Central memory CD4-positive, alpha-beta T cell (primary cell): ENCODE measurements at places on chromosomes 4 and X.
A peak's percentile ranks its signal among the peaks of the same experiment; 100 is the strongest.

- no peak for DNase-seq
These were observed 8.5 kb downstream of the OTUD4 start for GRCh38 chr4:145171911-145172310.

DNA sequence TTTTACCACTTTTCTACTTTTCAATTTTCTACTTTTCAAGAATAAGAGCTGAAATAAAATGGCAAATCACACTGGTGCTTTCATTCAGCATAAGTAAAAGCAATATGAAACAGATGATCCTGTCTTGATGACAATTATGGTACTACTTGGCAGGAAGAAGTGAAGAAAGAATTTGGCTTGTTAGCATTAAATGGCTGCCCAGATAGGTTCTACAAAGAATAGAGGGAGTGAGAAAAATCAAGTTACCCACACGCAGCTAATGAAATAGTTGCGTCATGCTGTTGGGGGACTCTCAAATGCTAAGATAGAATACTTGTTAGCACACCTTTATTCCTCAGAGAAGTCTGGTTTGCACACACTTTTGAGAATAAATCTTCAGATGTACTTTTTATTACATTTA lies 12.5 kb upstream of the LCORL start:
- DNase-seq = no peak

DNA sequence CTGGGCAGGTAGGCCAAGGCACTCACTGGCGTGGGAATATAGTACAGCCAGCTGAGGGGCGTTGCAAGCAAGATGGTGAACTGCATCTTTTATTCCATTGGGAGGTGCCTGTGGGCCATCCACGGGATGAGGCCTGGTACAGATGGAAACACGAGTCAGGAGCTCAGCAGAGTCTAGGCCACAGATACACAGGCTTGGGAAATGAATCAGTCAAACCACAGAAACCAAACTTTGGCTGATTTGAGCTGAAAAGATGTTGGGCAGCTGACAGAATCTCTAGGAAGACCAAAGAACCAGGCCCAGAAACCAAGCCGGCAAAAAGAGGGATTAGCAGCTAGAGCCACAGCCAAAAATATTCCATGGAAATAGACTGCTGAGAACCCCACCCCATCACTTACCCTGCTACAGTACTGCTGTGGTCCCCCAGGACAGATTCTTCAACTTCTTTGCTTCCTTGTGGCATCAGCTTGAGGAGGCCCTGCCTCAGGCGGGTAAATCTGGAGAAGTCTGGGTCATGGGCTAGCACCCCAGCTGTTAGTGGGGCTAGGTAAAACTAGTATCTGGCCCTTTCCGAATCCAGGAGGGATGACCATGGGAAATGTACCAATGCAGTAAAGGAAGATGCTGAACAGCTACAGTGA lies 75.4 kb downstream of the TMEM131L start:
- no peak for DNase-seq

GRCh38 chrX:111007238-111007637 lies 88.8 kb upstream of the PAK3 start:
- DNase-seq = no peak

DNA sequence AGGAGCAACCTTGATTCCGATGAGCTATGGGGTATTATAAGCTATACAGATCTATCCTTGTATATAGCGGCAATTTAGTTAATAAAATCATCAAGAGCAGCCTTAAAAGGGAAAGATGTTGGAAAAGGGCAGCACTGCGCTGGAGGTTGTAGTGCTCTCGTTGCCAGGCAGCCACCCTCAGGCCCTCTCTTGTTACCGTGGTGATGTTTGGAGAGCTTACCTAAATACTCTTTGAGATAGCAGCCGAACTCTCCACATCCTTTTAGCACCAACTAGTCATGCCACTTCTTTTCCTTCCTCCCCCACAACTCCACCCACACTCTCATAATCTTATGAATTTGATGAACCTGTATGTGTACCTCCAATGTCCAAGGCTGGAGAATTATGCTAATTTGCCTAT lies 3.8 kb upstream of the RADX start:
- peak; percentile 67 for DNase-seq

DNA sequence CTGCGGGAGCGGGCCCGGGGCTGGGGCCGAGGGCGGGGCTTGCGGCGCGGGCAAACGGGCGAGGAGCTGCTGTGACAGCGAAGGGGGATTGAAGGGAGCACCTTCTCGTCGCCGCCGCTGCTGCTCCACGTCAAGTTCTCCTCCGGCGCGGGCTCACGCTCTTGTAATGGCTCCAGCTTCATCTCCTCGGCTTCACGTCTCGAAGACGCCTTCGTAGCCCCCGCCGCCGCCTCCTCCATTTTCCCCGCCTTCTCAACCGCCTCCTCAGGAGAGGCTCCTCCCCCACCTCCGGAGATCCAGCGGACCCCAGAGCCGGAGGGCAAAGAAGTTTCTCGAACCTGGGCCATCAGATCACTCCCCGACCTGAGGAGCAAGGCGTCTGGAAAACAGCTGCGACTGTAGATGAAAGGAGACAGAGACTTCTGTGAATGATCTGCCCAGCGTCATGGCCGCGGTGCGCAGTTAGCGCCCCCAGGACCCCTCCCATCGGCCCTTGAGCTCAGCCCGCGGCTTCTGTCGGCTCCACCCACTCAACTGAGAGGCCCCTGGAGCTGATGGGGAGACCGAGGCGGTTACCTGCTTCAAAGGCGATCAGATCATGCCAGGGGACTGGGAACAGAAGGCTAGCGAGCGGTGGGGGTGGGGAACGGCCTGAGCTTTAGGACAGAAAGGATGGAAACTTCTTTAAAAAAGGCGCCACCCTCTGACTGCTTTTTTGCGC lies 895 bp downstream of the USP51 start:
- DNase-seq = peak; percentile 69
